ENCODE measurements at places on chromosomes 16 and 17. TPM values are rescaled to one million over a fixed set of nuclear protein-coding genes. Genes with fewer than 3 reads are reported as not detected.

HS3ST2 gene
- 0.27 TPM for polyA plus RNA-seq

KRT14 gene
- 0.36 TPM for polyA plus RNA-seq

RCVRN gene
- polyA plus RNA-seq = 0.19 TPM

APOBR gene
- polyA plus RNA-seq = 1.1 TPM

- DNase-seq = no peak
Observed at GRCh38 chr16:56617212-56618085, 8.1 kb upstream of the MT1E start.

- DNase-seq = no peak
Observed at GRCh38 chr16:354291-354881, 1.9 kb upstream of the AXIN1 start.

- no peak for DNase-seq
Observed at GRCh38 chr17:40666331-40666730, 1.4 kb upstream of the KRT222 start.

DNA sequence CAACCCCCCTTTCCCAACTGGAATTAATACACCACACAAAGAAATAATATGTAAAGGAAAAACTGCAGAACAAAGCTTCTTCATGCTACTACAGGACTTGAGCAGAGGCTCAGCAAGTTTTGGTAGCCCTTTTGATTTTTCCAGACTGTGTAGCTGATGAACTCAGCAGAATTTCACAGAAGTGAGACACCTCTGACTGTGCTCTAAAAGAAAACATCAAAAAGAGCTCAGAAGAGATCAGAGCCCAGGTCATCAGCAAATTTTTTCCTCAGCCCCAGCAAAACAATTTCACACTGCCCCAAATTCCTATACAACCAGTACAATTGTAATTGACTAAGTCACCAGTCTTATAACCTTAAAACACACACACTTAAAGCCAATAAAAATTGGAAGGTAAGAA, 38.0 kb downstream of the TTC19 start:
- no peak for DNase-seq

GRCh38 chr17:62725791-62726249, 82.3 kb downstream of the MARCHF10 start:
- DNase-seq = no peak

GRCh38 chr17:44220213-44221083, 973 bp upstream of the UBTF start:
- DNase-seq = peak; percentile 33

GRCh38 chr17:9668517-9668916, 23.2 kb downstream of the USP43 start:
- no peak for DNase-seq

GRCh38 chr17:50213026-50214022, 11.9 kb upstream of the COL1A1 start:
- DNase-seq = no peak

GRCh38 chr17:79715943-79716797, 14.6 kb upstream of the ENPP7 start:
- no peak for DNase-seq

- DNase-seq = no peak
Observed at GRCh38 chr17:77435272-77436057, 294.7 kb downstream of the SEC14L1 start.

- DNase-seq = no peak
Observed at GRCh38 chr16:49015225-49015592, 266.4 kb downstream of the CBLN1 start.

DNA sequence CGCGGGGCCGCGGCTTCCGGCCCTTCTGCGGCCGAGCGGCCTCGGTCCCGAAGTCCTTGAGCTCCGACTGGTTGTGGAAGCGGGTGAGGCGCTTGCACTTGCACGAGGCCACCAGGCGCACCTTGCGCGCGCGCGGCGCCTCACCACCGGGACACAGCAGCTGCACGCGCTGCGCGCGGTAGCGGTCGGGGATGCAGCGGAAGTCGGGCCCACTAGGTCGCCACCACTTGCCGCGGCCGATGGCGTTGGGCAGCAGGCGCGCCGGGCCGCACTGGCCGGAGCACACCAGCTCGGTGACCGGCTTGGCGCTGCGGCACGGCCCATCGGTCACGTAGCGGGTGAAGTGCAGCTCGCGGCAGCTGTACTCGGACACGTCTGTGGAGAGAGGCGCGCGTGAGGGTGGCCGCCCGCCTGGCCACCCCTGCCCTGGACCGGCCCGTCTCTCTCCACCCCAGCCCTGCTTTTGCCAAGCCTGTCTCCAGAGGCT, 3.2 kb downstream of the SOST start:
- no peak for DNase-seq

GRCh38 chr17:39867084-39867879, 720 bp upstream of the ZPBP2 start:
- DNase-seq = no peak

DNA sequence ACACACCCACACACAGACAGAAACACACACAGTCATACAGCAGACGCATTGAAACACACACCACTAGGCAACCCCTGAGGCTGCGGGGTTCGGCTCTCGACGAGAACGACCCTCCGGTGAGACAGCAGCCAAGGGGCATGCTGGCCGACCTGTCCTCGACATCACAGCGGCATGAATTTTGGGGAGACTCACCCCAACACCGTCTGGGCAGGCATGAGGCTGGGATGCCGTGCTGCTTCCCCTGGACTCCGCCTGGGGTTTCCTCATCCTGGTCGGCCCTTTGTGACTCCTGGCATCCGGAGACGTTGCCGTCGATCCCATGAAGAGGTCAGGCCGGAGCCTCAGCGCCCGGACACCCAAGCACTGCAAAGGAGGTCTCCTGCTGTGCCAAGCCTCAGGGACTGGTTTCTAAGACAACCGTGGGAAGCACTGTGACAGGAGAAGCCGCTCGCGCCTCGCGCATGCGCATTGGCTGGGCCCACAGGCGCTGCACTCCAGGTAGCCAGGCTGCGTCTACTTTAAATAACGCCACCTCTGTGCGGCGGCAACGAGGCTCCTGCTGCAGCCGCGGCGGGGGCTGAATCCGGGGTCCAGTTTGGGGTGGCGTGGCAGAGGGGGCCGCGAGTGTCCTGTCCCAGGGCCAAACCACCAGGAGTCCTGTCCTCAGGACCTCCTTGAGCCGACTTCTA, 13.8 kb upstream of the KCNJ18 start:
- no peak for DNase-seq

DNA sequence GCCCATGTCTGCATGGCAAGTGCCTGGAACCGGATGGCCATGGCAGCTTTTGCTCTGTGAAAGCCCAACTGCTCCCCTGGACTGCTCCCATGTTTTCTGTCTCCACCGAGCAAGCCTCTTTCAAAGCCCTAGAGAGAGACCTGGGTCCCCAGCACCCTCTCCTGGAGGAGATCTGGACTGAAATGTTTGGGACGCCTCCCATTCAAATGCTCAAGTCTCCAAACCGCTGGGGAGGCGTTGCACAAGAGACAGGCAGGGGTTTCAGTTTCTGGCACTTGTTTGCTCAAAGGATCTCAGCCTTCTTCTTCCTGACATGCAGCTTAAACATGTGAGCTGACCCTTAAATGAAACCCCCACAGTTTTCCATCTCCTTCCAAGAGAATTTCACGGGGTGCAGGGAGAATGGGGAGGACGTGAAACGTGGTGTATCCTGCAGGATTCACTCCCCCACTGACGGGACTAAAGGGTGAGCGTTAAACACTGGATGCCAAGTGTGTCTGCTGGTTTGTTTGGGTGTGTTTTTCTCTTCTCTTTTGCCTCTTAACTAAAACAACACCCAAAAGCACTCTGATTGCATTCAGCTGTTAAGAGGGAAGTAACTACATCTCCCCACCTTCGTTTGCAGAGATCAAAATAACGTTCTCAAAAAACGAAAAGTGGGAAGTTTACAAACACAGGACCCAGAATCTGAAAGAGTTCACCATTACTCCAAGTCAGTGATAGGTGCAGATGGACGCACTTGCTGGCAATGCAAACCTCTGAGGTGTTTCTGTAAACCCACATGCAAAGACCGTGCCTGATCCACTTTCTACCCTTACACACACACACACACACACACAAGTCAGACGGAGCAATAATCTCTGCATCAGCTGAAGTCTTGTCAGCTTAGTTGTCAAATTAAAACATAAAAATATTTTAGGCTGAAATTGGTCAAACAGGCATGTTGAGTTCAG, 256.9 kb downstream of the C16orf95 start:
- DNase-seq = no peak

DNA sequence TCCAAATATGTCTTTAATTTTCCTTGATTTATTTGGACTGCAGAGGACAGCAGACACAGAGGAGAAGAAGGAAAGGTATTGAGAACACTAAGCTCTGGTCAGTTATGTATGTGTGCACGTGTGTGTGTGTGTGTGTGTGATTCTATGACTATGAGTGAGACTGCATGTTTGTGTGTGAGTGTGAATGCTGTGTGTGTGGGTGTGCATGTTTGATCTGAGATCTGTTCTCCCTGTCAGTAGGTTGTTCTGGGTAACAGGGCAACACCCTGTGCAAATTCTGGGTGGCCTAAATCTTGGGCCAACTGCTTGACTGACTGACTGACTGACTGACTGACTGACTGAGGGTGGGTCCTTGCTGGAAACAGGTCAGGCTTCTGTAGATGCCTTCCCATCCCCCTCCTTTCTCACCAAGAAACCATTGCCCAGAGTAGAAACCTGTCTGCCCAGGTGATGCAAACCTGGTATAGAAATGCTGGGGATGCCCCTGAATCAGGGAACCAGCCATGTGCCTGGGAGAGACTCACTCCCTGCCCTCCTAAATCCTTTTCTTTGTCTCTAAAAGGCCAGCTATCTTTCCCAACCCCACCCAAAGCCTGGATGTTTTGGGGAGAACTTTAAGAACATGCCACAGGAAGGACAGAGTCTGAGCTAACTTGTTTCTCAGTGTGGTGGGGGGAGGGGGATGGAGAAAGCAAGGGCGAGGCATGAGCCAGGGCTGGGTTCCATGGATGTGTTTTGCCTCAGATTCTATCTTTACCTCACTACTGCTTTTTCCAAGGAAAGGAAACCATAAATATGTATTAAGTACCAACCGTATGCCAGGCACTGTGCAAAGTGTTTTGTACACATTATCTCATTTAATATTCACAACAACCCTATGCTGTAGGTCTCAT, 4.5 kb upstream of the NR1D1 start:
- no peak for DNase-seq

- DNase-seq = no peak
Observed at GRCh38 chr17:44287651-44288050, 19.7 kb upstream of the SLC4A1 start.

Data from left renal pelvis (tissue), 4 donors.